Activated CD8-positive, alpha-beta memory T cell treated with anti-CD3 and anti-CD28 coated beads, Interleukin-2, amount 10 ng/mL, durations not matched to agents 7 days and 5 days (primary cell): ENCODE measurements at places on chromosomes 16 and 17. TPM values are rescaled to one million over a fixed set of nuclear protein-coding genes. Genes with fewer than 3 reads are reported as not detected.

The CES1 gene
- 0.49 TPM for total RNA-seq

The KIF19 gene
- 1.6 TPM for total RNA-seq

The HASPIN gene
- 30.4 TPM for total RNA-seq

The LRRC37B gene
- 29.4 TPM for total RNA-seq

The VASN gene
- total RNA-seq = not detected

The AIPL1 gene
- total RNA-seq = not detected

The PTX4 gene
- not detected for total RNA-seq

The MFAP4 gene
- total RNA-seq = not detected

The PAFAH1B1 gene
- total RNA-seq = 170 TPM

The CD300LB gene
- not detected for total RNA-seq

DNA sequence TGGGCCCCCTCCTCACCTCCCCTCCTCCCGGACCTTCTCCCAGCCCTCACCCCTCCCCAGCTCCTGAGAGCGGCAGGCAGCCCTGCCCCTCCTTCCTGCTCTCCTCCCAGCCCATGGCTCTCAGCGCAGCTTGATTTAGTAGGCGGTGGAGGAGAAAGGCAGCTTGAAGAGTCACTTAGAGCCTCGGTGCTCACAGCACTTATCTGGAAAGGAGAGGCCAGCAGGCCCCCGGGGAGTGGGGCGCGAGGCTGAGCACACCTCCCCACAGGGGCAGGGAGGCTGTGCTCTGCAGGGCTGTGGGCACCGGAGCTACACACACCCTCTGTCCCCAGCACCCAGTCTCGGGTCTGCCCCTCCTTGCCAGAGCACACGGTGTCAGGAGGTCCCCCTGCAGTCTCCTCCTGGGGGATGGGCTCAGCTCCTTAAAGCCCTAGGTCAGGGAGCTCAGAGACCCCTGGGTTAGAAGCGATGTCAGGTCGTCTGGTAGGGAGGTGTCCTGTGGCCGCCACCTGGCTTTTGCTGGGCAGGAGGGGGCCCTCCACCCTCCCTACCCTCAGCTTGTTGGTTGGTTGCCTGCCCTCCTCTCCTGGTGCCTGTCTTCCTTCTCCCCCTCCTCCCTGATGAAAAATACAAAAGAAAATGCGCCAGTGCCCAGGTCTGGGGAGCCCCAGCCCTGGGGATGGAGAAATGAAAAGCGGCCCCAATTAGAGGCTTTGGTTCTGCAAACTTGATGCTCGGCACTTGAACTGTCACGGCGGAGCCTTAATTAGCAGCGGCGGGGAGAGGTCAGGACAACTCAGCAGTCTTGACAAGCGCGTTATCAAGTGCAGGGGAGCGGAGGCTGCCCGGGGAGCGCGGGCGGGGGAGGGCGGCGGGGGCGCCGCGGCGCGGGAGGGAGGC lies 151.1 kb upstream of the GSE1 start:
- no peak for DNase-seq

GRCh38 chr16:8950580-8951077 lies 13.1 kb downstream of the USP7 start:
- DNase-seq = no peak

DNA sequence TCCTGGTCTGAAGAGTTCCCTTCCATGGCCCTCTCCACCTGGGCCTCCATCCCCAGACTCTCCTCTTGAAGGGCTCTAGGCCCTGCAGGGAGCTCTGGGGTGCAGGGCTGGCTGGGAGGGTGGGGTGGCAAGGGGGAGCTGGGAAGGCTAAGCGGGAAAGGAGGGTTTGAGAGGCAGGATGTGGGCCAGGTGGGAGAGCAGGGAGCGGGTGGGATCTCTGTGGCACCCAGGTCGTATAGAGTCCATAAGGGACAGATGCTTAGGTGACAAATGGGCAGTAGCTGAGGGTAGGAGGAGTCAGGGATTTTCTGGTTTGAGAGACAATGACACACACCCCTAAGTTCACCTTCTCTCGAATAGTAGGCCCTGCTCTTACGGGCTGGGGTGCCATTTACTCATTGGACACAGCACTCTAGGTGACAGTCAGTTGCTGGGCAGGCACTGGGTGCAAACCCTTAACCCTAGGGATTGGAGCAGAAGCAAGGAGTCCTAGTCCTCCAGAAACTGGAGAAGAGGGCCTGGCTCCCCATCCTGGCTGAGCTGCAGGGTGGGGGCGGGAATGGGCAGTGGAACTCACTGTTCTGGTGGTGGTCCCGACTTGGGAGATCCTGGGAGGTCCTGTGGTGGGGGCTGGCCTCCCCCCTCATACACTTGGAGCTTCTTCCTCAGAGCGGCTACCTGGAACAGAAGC lies 15.3 kb downstream of the KIF18B start:
- no peak for DNase-seq

DNA sequence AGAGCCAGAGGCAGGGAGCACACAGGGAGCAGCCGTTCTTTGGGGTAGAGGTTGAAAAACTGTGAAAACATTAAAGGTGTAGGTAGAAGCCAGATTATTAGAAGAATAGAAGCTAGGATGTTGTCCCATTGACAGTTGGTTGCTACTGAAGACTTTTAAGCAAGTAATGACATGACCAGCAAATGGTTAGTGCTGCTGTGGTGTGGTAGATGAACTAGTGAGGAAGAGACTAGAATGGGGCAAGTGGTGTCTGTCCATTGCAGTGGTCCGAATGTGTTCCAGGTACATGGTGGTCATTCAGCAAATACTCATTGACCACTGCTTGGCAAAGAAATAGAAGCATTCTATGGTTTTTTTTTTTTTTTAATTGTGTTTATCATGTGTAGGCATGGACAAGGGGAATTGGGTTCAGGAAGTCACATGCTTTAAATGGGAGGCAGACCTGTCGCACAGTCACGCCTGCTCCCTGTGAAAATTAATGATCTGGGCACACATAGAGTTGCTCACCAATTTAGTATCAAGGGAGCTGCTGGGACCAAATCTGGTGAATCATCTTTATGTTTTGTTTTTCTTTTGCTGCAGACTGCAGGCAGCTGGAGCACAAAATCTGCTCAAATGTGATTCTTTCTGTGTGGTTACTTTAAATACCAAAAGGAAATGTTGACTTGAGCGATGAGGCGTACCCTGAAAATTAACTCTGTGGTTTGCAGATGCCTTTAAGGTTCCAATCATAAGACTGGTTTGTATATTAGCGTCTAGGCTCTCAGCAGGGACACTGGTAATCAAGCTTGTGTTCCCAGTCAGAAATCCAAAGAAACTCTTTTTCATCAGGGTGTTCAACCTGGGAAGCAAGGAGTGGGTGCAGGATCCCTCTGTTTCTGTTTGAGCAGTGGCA lies 30.7 kb downstream of the YPEL2 start:
- peak; percentile 76 for DNase-seq

GRCh38 chr17:11459861-11460331 lies 138.4 kb upstream of the DNAH9 start:
- DNase-seq = no peak

GRCh38 chr17:70871180-70871818 lies 702.0 kb downstream of the KCNJ2 start:
- no peak for DNase-seq

- DNase-seq = no peak
Measured at GRCh38 chr17:27965224-27965623, 72.1 kb upstream of the LYRM9 start.

GRCh38 chr16:49022351-49022963 lies 259.2 kb downstream of the CBLN1 start:
- no peak for DNase-seq

- DNase-seq = peak; percentile 59
Measured at GRCh38 chr17:29143894-29144293, 36.3 kb downstream of the MYO18A start.

GRCh38 chr16:23357761-23358290 lies 55.7 kb downstream of the SCNN1B start:
- DNase-seq = no peak

- DNase-seq = no peak
Measured at GRCh38 chr17:50199211-50199802, 2.1 kb downstream of the COL1A1 start.

DNA sequence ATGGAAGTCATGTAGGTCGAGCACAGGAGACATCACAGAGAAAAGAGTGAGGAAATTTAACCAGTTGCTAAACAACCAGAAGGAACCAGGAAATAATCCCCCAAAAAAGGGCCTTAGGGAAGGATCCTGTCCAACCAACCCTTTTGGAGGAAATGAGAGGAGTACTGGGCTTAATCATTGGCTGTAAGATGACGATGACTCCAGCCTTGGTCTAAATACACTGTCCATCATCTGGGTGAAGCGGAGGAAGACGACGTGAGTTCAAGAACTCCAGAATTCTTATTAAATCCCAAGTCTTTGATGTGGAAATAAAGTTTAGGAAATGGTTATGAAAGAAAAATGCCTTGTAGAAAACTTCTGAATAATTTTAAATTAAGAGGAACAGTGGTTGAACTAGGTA lies 11.5 kb upstream of the ALOX15 start:
- DNase-seq = no peak

DNA sequence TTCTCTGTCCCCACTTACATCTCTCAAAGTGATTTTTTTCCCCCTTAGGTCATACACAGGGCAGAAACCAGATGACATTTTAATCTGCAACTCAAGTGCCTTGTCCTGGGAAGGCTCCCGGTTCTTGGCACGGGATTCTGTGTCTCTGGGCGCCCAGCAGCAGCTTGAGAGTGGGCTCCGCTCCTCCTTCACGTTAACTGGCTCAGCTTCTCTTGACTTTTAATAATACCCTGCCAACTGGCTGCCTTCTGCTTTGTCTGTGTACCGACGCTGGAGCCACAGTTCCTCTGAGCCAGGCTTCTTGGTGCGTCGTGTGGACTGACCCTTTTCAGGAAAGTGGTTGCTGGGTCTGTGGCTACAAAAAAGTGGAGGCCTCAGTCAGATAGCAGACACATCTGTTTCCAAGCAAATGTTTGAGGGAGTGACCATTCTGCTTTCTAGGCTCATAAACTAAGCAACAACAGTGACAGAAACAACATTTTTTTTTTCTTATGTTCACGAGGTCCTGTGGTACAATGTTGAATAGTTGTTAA lies 64.9 kb downstream of the IRF8 start:
- no peak for DNase-seq

DNA sequence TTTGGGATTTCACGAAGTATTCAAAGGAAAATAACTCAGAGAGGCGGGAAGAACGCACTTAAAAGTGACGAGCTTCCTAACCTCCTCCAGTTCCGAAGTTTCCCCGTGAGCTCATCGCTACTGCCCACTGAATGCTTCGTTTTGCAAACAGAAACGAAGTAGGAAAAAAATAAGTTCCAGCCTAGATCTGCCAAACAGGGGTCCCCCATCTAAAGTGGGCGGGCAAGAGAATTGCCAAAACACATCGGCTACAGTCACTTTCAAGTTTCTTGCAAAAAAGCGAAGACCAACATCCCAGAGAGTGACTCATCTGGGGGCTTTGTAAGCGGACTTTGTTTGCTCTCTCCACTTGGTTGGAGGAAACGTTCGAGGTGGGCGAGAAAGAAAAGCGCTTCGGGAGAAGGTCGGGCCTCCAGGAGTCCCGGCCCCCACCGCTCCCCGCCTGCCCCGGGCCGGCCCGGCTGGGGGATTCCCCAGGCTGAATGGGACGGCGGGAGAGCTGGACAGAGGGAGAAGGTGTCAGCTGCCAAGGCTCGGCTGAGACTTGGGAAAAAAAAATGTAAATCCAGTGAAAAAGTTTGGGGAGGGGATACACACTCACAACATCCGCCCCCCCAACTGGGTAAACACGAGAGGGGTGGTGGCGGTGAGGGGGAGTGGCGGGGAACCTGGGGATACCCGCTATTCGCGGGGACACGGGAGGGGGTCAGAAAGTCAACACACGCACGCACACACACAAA lies 1.0 kb downstream of the VEZF1 start:
- peak; percentile 56 for DNase-seq
